ENCODE measurements at places on chromosomes 11 and 22. TPM values are rescaled to one million over a fixed set of nuclear protein-coding genes. Genes with fewer than 3 reads are reported as not detected.

The YPEL1 gene
- total RNA-seq = 8.3 TPM

The CNTF gene
- total RNA-seq = 0.93 TPM

The CCDC85B gene
- 32.7 TPM for total RNA-seq

DNA sequence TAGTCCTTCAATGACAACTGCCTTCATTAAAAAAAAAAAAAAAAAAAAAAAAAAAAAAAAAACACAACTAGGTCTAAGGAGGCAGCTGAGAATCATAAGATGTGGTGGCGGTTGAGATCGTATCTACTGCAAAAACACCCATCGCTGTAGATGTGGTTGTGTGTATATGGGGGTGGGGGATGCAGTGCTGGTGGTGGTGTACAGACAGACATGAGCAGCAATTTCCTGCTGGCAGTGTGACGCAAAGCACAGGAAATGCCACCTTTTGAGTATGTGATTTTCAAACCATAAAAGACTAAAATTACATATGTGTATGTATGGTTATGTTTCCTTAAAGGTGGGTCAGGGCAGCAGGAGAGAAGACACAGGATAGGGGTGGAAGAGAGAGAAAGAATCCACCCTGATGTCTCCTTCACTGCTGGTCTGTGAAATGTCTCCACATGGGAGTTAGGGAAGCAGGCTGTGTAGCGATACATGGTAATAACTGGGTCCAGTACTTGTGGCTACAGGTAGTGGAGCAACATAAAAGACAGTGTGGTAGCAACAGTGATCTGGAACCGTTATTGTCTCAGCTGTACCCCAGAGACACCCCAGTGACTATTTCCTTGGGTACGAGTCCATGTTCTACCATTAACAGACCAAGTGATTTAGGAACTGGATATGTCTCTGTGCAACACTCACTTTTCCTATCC is 57.9 kb downstream of the SYTL2 start:
- no peak for DNase-seq
- H3K27me3 ChIP-seq = no peaks in the 10 kb centered on the region
- no peak overlapping the region for H3K4me3 ChIP-seq
- H3K36me3 ChIP-seq = no peaks in the 10 kb centered on the region

- no peak overlapping the region for H3K4me3 ChIP-seq
- DNase-seq = no peak
- H3K27ac ChIP-seq = no peak overlapping the region
- H3K4me1 ChIP-seq = peaks cover 20% of the 10 kb centered on the region
- no peaks in the 10 kb centered on the region for H3K36me3 ChIP-seq
Observed at GRCh38 chr22:39664485-39665200, 94.1 kb downstream of the CACNA1I start.

DNA sequence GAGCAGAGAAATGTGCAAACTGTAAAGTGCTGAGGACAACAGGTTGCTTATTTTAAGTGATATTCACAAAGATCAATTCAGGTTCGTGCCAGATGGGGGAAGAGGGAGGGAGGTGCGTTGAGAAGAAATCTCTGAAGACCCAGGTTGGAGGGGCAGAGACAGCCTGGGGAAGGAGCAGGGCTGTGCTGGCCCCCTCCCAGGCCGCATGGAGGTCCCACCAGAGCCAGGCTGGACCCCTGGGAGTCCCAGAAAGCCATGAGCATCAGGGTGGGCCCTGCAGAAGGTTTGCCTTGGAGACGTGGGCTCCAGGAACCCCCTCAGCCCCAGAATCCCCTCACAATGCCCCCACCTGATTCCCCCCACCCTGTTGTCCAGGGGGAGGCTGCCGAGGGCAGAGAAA is 47.4 kb downstream of the IGLL1 start:
- H3K4me1 ChIP-seq = peaks cover 5% of the 10 kb centered on the region
- peaks cover 7% of the 10 kb centered on the region for H3K27me3 ChIP-seq
- H3K36me3 ChIP-seq = no peaks in the 10 kb centered on the region
- no peak overlapping the region for H3K27ac ChIP-seq

DNA sequence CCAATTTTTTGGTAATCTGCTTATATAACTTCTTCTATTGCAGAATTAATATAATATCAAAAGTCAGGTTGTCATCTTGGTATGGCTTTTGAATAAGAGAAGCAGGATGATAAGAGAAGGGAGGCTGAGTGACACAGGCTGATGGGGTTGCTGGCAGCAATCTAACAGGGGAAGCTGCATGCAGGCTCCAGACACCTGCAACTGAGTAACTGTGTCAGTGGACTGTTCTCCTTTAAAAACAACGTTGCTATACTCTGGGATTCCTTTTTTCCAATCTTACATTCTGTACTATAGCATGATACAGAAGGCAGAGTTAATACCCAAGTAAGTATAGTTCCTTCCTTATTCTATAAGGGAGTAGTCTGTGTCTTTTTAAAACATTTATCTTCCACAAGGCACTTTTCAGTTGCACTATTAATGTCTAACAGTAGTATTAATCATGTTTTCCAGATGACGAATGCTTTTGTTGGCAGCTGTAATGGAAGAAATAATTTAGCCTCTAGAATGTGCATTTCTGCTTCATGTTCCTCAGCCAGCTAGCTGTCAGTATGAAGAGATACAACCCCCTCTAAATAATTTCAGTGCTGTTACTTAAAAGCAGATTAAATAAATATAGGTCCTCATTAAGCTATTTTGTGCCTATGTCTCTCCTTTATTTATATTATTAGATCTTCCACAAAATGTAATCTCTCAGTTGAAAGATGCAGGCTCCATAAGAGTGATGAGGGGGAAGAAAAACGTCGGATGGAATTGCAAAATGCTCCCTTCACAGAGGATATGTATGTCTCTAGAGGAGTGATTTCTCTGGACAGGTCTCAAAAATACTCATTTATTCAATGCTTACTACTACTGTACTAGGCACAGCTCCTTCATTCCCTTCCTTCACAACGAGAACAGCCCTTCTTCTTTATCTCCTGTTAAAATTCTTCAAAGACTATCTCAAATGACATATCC is 50.8 kb downstream of the ATG16L2 start:
- H3K27ac ChIP-seq = peak overlapping the region; percentile 78
- H3K27me3 ChIP-seq = no peaks in the 10 kb centered on the region
- H3K4me1 ChIP-seq = peaks cover 62% of the 10 kb centered on the region

GRCh38 chr11:60889869-60890311 is 16.5 kb downstream of the PRPF19 start:
- no peaks in the 10 kb centered on the region for H3K27me3 ChIP-seq
- no peak overlapping the region for H3K4me3 ChIP-seq
- H3K27ac ChIP-seq = peak overlapping the region; percentile 72
- DNase-seq = no peak
- peaks cover 25% of the 10 kb centered on the region for H3K36me3 ChIP-seq

- no peak overlapping the region for H3K27ac ChIP-seq
- DNase-seq = no peak
- H3K36me3 ChIP-seq = peaks cover 67% of the 10 kb centered on the region
- no peak overlapping the region for H3K4me3 ChIP-seq
Observed at GRCh38 chr11:70364745-70365543, 33.4 kb upstream of the CTTN start.

DNA sequence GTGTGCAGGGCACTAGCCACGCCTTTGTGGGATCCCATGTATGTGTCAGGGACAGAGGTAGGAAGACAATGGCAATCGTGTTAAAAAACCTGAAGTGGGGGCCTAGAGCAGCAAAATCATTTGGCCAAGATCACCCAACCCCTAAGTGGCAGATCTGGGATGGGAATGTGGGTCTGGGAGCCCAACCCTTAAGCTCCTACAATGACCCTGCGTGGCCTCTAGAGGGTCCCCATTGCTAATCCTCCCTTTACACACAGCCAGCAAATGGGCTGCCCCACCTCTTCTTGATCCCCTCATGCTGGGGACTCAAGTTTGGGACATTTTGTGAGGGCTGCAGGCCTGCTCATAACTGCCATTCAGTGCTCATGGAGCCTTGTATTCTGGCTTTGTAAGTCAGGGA is 73.2 kb upstream of the SUSD2 start:
- H3K36me3 ChIP-seq = peaks cover 20% of the 10 kb centered on the region
- no peaks in the 10 kb centered on the region for H3K27me3 ChIP-seq
- DNase-seq = no peak
- H3K27ac ChIP-seq = peak overlapping the region; percentile 74
- H3K4me1 ChIP-seq = peaks cover 53% of the 10 kb centered on the region

DNA sequence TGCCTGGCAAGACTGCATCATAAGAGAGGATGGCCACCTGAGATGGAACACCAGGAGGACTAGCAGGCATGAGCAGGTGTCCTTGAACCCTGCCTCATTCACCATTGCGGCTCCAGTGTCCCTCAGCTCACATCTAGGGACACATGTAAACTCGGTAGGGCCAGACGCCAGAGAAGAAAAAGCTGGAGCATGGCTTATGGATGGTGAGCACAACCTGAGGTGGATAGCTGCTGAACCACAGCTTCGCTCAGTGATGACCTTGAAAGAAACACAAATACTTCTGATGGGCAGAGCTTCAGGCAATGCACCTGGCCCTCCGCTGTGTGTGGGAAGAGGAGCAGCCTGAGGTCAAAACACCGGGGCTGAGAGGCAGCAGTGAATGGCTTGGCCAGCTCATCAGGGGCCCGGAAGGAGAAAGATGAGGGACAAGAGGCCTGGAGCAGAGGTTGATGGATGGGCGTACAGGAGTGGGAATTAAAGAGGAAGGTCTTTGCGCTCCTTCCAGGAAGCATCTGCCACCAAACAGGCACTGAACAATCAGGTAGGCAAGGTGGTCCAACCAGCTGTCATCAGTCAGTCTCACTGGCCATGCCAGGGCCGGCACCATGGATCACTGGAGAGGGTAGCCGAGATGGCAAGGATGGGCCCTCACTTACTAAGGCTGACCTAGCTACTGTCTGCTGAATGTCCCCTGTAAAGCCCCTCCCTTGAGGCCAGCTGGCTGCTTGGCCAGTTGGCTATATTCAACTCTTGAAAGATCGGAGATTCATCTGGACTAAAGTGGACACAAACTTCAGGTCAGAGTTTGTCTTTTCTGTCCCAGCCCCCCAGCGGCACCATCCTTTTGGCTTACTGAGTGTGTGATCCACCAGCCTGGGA is 89.7 kb downstream of the MYEOV start:
- H3K27me3 ChIP-seq = no peaks in the 10 kb centered on the region
- no peak for DNase-seq
- H3K4me3 ChIP-seq = no peak overlapping the region
- peaks cover 4% of the 10 kb centered on the region for H3K4me1 ChIP-seq

DNA sequence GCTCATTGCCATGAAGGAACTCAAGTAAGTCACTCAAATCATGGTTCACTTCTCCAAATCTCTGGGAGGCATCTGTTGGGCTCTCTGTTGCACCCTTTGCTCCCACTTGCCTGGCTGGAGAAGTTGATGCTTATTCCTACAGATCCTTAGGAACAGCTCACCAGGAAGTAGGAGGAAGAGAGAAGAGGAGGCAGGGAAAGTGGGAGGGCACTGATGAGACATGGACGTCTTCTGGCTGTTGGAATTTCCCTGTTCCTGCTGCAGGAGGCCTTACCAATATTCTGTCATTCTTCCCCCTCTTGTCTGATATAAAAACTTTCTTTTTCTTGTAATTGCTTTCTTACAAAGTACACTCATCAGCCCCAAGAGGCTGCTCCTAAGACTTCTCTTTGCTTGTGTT is 13.6 kb downstream of the POLR2F start:
- H3K4me3 ChIP-seq = no peak overlapping the region
- DNase-seq = no peak
- H3K27ac ChIP-seq = no peak overlapping the region
- peaks cover 23% of the 10 kb centered on the region for H3K4me1 ChIP-seq

- H3K4me1 ChIP-seq = peaks cover 4% of the 10 kb centered on the region
- peak; percentile 73 for DNase-seq
- no peaks in the 10 kb centered on the region for H3K36me3 ChIP-seq
- H3K4me3 ChIP-seq = no peak overlapping the region
- H3K27ac ChIP-seq = no peak overlapping the region
- H3K27me3 ChIP-seq = peaks cover 48% of the 10 kb centered on the region
Observed at GRCh38 chr11:70755410-70756158, 357.3 kb downstream of the CTTN start.

DNA sequence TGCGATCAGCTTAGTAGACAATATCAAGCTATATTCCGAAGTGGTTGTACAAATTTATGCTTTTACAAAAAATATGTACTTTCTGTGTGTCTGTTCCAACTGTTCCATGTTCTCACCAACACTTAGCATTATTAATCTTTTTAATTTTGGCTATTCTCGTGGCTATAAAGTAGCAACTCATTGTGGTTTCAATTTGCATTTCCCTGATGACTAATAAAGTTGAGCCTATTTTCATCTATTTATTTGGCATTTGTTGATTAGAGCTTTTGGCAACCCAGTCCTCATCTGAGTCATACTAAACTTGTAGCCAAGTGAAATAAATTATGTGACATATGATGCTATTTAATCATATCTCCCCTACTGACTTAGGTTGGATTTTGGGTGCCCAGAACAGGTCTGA is 115.9 kb downstream of the FBXO7 start:
- H3K4me3 ChIP-seq = no peak overlapping the region
- H3K27me3 ChIP-seq = no peaks in the 10 kb centered on the region
- H3K27ac ChIP-seq = no peak overlapping the region
- peaks cover under 1% of the 10 kb centered on the region for H3K4me1 ChIP-seq
- no peak for DNase-seq
- H3K36me3 ChIP-seq = no peaks in the 10 kb centered on the region

DNA sequence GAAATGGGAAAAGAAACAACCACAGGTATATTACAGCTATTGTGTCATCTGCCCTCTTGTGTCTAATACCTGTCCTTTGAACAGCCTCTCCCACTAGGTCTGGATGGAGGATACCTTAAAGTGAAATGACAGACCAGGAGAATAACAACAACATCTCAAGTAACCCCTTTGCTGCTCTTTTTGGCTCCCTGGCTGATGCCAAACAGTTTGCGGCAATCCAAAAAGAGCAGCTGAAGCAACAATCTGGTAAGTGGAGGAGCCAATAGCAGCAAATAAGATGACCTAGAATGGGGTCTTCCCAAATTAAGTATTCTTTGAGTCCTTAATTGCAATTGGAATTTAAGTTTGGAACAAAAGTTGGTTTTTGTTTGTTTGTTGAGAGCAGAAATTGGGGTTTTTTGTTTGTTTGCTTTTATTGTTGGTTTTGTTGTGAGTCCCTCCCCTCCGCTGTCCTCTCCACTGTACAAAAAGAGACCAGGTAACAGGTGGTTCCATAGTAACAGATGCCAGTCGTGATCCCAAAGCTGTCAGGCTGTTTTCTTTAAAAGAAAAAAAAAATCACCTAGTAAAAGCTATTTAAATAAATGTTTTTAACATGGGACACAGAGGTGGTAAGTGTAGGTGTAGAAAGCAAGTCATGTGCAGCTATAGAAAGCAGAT is 5.7 kb downstream of the UBE4A start:
- no peak overlapping the region for H3K4me3 ChIP-seq
- no peaks in the 10 kb centered on the region for H3K27me3 ChIP-seq
- peak overlapping the region; percentile 90 for H3K27ac ChIP-seq
- no peak for DNase-seq

GRCh38 chr11:2746401-2747247 is 46.8 kb upstream of the KCNQ1OT1 start:
- H3K27ac ChIP-seq = no peak overlapping the region
- H3K36me3 ChIP-seq = no peaks in the 10 kb centered on the region
- no peaks in the 10 kb centered on the region for H3K27me3 ChIP-seq
- H3K4me3 ChIP-seq = no peak overlapping the region
- peak; percentile 52 for DNase-seq
